AML-193 (cell line): ENCODE measurements at places on chromosomes 5 and 9.

- no peak for DNase-seq
Observed at GRCh38 chr5:116281309-116281708, 196.5 kb downstream of the COMMD10 start.

DNA sequence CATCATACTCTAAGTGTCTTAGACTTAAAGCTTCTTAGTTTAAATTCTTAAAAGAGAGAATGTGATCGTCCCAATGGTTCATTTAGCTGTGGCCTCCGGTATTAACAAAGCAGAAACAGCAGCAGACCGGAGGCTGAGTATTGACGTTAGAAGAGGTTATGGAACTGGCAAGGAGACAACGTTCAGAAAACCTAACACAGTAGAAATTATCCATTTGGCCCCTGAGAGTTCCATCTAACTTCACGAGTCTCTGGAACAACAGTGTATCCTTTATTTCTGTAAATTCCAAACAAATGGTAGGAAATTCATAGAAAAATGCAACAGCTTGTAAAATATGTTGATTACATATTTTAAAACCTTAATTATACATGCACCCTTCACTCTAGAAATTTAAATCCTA lies 107.3 kb upstream of the PTGER4 start:
- DNase-seq: no peak

GRCh38 chr9:133331641-133332380 lies 4.2 kb downstream of the SURF6 start:
- DNase-seq: no peak

DNA sequence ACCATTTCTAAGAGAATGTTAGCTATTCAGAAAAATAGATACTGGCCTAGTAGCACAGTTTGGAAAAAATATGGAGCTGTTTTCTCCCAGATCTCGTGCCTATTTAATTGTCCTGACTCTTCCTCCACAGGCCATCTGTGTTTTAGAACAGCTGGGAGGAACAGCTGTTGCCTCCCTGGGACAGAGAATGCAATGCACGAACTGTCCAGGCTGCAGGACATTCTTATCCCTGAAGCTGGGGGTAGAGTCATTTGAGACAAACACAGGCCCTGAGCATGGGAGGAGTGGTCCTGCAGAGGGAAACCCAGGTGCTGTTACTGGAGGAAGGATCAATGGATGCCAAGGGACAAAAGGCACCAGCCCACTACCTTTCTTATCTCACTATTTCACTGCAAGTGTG lies 20.9 kb upstream of the SPARC start:
- no peak for DNase-seq
